ENCODE measurements at places on chromosomes 11 and 22.

DNA sequence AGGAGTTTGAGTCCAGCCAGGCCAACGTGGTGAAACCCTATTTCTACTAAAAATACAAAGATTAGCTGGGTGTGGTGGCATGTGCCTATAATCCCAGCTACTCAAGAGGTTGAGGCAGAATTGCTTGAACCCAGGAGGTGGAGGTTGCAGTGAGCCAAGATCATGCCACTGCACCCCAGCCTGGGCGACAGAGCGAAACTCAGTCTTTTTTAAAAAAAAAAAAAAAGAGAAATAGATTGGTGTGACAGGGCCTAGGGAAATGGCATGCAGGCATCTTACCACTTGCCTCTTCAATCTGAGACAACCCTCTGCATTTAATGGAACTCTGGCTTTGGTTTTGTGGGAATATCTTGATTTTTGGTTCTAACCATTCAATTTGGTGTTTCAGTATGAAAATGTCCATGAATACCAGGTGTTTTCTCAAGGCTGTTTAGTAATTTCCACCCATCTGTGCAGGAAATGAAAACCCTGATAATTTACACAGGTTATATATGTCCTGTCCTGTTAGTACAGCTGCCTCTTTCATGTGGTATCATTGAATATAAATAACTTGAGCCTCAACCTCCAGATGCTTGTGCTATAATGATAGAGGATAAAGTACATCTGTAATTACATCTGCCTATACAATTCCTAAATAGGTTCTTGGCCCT is 8.4 kb downstream of the XBP1 start:
- no peak for DNase-seq

DNA sequence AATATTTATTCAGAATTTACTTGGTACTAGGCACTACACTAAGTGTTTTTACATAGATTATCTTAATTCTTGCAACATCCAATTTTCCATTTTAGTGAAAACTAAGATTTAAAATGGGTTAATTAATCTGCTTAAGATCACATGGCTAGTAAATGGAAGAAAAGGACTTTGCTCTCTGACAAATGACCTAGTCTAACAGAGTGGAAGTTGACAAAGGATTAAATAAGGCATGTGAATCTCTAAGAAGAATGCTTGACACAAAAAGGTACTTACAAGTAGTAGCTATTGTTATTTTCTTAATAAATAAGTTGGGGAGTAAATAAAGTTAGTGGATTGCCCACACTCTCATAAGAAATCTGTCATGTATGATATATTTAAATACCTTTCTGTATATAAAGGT is 584.8 kb downstream of the DLG2 start:
- no peak for DNase-seq

DNA sequence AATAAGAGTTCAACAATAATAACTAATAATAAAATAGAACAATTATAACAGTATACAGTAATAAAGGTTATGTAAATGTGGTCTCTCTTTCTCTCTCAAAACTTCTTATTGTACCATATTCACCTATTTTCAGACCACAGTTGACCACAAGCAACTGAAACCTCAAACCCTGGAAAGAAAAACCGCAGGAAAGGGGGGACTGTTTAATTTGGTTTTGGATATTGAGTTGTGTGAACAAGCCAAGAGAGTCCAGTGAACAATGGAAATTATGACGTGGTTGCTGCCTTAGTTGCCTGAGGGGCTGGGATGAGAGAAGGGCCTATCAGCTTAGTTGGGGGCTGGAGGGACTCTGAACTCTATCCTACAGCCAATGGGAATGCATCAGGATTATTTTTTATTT is 178.7 kb upstream of the POU2AF2 start:
- DNase-seq: no peak

GRCh38 chr11:11993839-11994238 is 14.6 kb downstream of the DKK3 start:
- no peak for DNase-seq

- no peak for DNase-seq
Observed at GRCh38 chr22:22558972-22559603, at the start of gene PRAME. Gene PRAME, minus strand, starts transcription at chr22:22559265. Its CDS starts 2,433 bp downstream, at chr22:22556832.

DNA sequence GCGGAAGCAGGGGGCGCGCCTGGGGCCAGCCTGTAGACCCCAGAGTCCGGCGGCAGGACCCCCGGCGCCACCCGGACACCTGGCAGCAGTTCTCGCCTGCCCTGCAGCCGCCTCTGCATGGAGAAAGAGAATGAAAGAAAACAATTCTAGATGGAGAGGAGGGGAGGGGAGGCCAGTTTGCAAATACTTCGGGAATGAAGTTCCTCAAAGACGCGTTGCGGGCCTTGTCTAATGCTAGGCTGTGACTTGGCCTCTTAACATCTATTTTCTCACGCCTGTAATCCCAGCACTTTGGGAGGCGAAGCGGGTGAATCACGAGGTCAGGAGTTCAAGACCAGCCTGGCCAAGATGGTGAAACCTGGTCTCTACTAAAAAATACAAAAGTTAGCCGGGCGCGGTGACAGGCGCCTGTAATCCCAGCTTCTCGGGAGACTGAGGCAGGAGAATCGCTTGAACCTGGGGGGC is 2.1 kb upstream of the BARX2 start:
- no peak for DNase-seq

- DNase-seq: no peak
Observed at GRCh38 chr11:7364660-7365059, 113.0 kb downstream of the SYT9 start.

DNA sequence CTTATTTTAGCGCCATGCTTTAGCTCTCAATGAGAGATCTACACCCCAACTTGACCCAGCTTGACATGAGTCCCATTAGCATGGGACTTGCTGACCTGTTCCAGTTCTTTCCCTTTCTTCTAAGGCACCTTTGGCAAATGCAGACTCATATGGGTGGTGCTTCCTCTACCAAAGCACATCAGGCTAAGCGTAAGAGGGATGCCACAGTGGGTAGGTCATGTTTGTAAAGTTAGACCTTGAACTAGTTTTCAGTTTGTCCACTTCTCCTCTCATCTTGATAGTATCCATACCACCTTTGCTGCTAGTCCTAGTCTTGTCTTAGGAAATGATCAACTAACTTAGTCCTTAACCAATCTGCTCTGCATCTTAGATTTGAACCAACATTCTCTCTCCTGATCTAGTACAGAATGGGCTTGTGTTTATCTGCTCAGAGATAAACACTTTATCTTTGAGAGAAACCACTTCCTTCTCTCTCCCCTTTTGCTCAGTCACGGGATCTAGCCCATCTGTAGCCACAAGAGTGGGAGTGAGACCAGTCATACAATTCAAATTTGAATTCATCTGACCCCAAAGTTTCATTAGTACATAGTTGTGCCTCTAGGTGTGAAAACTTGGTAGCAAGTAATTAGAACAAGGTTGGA is 72.1 kb upstream of the CD44 start:
- no peak for DNase-seq

GRCh38 chr22:44331881-44332714 is 19.3 kb upstream of the SHISAL1 start:
- DNase-seq: no peak

- DNase-seq: no peak
Observed at GRCh38 chr11:113764527-113765219, 8.8 kb downstream of the ZW10 start.

- DNase-seq: no peak
Observed at GRCh38 chr11:6237761-6238302, 1.1 kb upstream of the CNGA4 start.

DNA sequence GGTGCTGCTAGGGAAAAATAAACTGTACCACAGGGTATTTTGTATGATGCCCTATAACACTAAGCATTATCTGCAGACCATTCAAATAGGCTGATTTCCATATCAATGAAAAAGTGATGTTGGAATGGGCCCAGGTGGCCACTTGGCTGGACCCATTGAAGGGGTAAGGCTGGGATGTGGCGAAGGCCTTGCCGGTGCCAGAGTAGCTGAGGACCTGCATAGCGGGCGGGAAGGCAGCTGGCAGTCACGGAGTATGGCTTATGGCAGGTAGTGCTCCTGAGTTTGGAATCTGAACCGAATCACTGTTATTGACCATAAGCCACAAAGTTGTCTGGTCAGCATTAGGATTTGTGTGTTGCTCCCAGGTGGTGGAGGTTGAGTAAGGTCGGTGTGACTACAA is 131.0 kb downstream of the MICAL2 start:
- no peak for DNase-seq

GRCh38 chr11:112321501-112322172 is 61.0 kb upstream of the PLET1 start:
- DNase-seq: no peak

DNA sequence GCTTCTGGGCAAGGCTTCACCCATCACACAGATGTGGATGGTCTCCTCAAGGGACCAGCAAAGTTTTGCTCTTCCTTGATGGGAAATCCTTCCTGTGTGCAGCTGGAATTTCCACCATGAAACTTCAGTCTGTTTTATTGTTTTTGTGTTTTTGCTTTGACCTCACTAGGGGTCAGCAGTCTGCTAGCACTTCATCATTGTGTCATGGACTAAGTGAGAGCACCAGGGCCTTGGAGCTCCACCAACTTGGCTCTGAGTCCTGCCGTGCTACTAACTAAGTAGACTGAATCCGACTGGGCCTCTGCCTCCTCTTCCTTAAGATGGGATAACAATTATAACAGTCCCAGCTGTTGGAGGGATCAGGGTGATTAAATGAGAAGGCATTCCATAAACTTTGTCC is 305.8 kb upstream of the NCAM1 start:
- peak; percentile 92 for DNase-seq

DNA sequence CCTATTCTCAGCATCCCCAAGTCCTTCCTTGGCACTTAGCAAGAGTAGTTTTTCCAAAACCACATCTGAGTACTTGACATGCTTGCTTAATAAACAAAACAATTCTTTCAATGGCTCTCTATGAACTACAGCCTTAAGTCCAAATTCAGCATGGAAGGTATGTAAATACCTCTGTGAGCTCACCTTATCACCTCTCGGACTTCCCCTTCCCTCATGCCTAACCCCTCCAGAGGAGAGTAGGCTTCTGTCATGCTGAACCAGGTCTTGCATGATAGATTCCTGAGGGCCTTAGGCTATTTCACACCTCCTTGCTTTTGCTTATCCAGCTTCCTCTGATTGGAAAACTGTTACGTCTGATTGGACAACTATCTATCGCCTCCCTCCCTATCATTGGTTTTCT is 312.9 kb upstream of the CCDC90B start:
- DNase-seq: no peak

DNA sequence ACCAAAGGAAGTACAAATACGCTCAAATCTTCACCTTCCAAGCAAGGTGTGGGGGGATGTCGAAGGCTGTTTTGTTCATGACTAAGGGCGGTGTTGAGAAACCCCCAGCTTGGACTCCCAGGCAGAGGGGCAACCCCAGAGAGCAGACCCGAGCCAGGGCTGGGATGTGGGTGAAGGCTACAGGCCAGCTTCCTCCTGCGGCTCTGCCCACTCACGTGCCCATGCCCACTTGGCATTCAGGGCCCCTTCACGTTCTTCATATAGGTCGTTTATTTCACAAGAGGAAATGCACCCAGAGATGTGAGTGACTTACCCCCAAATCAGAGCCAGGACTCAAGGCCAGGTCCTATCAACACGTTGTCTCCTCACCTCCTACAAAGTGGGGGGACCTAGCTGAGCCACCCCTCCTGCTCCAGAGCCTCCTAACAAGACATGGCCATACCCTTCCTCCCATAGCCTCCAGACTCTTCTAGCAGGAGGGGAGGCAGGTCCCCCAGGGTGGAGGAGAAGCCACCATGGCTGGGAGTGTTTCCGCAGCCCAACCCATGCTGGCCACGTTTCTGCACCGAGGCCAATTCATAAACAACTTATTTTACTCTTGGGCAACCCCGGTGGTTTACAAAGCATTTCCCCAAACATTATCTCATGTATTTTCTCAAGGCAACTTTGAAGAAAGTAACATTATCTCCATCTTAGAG is 22.0 kb downstream of the TMEM184B start:
- DNase-seq: no peak

DNA sequence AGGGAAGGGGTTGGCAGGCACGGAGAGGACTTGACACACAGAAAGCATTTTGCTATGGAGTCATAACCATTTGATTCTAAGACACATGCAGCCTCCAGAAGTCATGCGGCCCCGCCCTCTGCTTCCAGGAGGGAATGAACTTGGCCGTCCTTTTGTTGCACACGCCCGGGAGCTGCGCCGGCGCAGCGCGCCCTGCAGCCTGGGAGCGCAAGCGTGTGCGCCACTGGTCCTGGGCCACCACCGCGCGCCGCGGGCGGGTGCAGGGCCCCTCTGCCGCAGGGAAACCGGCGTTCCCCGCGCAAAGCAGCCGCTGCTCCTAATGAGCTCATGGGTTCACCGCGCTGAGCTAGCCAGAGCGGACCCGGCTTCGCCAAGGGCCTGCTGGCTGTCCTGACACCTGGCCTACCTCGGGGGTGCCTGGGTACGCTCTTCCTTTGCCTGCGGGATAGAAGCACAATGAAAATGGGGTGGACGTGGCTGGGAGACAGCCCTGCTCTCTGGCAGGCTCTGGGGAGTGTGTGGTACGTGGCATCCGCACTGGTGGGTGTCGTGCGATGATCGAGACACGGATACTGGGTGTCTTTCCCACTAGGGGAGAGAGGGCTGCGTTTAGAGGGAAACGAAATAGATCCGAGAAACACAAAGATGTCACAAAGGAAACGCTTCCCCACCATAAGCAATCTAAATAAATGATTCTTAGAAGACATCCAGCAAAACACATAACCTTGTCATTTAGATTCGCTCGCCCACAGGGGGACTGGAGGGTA is 669 bp downstream of the MICAL3 start:
- peak; percentile 81 for DNase-seq

DNA sequence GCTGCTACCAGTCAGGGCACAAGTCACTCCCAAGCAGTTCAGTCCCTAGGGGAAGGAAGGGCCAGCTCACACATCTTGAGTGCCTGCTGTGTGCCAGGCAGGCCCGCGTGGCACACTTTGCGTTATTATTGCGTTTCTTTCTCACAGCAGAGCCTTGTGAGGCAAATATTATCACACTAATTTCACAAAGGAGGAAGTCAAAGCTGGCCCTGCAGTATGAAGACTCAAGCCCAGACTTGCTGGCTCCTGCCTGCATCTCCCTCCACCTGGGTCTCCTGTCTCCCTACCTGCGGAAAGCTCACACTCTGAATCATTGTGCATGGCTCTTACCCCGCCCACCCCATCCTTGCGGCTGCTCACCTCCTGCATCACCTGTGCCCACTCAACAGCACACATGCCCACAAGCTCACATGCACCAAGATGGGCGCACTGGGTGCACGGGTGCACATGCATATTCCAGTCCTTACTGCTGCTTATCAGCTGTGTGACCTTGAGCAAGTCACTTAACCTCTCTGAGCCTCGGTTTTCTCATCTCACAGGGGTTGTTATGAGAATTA is 31.7 kb upstream of the P2RY2 start:
- no peak for DNase-seq

DNA sequence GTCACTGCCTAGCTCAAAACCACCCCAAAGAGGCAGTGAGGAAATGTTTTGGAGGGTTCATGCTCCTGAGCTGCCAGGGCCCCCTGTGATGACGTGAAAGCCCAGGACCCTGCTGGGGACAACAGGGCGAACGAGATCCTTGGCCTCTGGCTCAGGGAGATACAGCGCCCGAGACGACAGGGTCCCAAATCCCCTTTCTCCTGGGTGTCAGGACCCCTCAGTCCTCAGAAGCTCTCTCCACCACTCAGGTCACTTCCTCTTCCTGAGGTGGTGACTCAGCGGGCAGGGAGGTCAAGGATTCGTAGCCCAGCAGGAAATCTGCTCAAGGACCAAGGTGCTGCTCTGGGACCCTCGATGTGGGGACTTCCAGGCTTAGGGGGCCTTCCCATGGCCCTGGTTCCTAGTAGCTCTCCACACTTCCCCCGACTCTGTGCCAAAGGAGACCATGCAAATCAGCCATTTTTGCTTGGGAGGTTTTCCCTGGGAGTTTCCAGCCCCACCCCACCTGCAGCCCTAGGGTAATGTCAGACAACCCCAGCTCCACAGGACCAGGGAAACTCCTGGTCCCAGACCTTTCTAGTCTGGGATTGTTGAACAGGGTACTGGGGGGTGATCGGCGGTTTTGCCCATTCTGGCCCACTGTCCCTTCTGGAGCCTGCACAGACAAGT is 12.8 kb downstream of the BCL9L start:
- no peak for DNase-seq

Data from hindlimb muscle (tissue), 1 donor.